CD4-positive, alpha-beta T cell treated with Interferon alpha-2 for 1 hour (primary cell): ENCODE measurements at places on chromosomes 12 and 14.

GRCh38 chr14:79605849-79606248 lies 605.5 kb downstream of the DIO2 start:
- DNase-seq, result no peak

DNA sequence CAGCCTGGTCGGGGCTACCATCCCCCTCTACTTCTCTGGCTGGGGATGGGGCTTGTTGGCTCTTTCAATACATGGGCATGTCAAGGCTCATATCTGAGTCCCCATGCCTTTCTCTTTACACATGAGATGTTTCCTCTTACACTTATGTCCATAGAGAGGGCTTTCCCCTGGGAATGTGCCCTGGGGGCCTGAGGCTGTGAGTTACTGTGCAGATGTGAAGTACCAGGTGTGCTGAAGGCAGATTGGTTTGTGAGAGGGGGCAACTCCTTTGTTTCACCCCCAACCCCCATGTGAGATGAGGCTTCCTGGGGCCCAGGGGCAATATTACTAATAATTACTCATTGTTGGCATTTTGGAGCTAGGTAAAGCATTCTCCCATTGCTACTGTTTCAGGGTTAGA lies 32.8 kb downstream of the NRXN3 start:
- DNase-seq, result no peak

DNA sequence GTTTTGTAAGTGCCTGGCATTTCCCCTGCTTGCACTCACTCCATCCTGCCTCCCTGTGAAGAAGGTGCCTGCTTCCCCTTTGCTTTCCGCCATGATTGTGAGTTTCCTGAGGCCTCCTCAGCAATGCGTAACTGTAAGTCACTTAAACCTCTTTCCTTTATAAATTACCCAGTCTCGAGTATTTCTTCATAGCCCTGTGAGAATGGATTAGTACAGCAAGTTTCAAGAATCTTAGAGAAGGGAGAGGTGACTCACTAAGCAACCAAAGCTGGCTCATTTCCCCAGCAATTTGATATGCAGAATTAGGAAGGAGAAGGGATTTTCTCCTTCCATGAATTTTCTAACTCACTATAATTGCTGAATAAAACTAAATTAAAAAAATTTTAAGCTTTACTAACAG lies 251.0 kb upstream of the FOXG1 start:
- no peak for DNase-seq

DNA sequence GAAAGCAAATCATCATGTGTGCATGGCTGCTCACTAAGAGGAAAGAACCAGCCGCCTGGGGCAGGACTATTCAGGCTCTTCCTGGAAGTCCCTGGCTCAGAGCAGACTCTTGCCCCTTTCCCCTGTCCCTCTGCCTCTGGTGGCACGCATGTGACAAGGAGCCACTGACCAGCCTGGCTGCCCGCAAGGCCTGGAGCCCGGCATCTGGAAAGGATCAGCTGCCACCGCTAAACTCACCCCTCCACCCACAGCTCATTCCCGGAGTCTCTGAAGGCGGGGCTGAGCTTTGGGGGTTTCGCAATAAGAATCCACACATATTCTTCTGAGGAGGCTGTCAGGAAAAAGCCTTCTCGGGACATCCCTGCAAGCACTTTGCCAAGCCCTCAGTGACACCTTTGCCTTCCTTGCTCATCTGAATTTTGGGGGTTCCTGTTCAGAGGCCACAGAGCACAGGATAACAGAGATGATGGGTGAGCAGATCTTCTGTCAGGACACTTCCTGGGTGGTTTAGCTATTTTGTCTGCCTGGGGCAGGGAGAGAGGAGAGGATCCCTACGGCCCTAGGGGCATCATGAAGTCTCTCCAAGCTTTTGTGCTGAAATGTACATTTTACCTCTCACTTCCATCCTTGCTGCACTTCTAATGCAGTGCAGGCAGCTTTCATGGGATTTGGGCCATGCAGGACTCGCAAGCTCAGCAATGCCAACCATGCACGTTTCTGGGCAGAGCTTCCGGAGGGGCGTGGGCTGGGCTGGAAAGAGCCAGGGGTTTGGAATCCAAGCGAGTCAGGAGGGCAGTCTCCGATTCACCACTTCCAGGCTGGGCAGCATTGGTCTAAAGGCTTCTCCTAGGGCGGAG lies 124.8 kb upstream of the MAP1LC3B2 start:
- no peak for DNase-seq

DNA sequence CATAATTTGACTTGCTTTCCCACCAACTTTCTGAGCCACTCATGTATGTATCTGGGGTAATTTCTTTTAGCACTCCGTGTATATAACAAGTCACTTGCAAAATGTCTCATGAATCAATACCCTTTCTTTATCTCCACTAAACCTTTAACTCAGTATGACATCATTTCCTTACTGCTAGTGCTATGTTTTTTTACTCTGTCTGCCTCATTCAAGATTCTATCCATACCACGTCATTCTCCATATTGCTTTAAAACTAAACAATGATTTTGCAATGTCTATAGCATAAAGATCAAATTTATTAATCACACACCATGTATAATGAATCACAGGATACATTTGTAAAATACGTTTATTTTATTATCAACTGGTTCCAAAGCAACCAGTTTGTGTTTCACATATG lies 178.2 kb downstream of the PIK3C2G start:
- DNase-seq, result no peak

DNA sequence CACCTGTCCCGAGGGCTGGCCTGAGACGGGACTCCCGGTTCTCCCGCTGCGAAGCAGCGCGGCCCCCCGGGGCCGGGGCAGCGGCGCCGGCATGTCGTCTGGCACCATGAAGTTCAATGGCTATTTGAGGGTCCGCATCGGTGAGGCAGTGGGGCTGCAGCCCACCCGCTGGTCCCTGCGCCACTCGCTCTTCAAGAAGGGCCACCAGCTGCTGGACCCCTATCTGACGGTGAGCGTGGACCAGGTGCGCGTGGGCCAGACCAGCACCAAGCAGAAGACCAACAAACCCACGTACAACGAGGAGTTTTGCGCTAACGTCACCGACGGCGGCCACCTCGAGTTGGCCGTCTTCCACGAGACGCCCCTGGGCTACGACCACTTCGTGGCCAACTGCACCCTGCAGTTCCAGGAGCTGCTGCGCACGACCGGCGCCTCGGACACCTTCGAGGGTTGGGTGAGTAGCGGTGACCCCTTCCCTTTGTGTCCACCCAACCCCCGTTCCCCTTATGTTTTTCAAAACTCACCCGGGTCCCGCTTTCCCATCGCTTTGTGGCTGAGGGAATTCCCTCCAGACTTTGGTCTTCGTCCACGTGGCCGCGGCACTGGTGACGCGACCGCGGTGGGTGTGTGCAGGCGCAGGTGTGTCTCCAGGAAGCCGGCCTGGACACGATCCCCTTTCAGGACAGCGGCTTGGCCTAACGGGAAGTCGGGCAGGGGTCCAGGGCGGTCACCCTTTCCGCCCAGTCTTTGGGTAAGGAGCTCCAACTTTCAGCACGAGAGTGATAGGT lies 826 bp downstream of the PRKCH start:
- peak; percentile 61 for DNase-seq

- DNase-seq, result no peak
Observed at GRCh38 chr14:76784266-76784874, 23.1 kb downstream of the VASH1 start.

GRCh38 chr12:127194176-127194575 lies 1072.8 kb upstream of the TMEM132C start:
- DNase-seq, result no peak

DNA sequence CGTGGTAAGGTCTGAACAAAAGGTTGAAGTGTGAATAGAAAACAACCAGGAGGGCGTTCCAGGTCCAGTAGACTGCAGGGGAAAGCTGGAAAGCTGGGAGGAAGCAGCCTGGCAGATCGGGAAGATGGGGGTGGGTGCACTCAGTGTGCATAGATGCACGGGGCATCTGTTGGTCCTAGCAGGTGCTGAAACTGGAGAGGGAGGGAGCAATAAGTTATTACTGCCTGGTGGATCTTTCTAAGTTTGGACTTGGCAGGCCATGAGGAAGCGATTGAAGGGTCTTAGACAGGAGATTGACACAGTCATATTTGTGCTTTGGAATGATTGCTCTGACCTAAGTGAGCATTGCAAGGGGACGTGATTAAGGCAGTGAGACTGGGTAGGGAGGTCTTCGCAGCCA lies 194.4 kb downstream of the EFCAB11 start:
- DNase-seq, result no peak

GRCh38 chr12:111616177-111616623 lies 17.1 kb upstream of the ATXN2 start:
- no peak for DNase-seq

DNA sequence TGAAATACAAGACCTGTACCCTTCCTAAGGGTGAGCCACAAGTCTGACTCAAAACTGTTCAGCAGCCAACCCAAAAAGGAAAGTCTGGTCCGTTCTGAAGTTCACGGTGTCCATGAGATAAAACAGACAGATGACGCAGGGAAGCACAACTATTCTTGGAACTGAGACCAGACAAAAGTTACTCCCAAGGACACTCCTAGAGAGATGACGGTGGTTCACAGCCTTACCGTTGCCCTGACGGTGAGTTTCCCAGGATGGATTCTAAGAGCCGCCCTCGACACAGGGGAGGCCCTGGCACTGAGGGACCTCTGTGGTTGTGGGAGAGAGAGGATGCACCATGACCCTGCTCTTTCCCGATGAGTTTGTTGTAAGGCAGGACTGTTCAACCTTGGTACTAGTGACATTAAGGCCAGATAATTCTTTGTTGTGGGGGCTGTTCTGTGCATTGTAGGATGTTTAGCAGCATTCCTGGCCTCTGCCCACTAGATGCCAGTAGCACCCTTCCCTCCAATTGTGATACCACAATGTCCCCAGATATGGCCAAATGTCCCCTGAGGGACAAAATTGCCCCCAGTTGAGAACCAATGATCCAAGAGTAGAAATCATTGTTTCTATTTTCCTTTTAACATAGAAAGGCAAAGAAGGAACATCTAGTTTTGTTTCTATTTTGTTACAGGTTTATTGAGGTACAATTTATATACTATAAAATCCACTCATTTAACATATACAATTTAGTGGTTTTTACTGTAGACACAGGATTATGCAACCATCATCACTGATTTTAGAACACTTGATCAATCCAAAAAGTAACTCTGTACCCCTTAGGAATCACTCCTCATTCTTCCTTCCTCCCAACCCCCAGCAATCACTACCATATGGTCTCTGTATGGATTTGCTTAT lies 23.0 kb downstream of the OR10P1 start:
- peak; percentile 26 for DNase-seq

DNA sequence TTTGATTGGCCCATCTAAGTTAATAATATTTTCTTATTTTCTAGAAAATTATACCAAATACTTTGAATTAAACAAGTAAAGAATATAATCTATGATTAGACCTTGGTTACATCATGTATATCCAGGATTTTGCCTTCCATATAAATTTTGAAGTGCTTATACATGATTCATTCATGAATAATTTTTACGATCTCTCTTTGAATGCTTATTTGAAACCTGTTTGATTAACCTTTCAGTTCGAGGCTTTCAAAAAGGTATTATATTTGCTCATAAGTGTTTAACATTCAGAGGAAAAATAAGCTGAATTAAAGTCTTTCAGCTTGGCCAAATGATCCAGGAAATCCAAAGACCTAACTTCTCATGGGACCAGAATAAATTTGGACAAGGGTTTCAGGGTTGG lies 495.2 kb upstream of the GARIN6 start:
- no peak for DNase-seq

DNA sequence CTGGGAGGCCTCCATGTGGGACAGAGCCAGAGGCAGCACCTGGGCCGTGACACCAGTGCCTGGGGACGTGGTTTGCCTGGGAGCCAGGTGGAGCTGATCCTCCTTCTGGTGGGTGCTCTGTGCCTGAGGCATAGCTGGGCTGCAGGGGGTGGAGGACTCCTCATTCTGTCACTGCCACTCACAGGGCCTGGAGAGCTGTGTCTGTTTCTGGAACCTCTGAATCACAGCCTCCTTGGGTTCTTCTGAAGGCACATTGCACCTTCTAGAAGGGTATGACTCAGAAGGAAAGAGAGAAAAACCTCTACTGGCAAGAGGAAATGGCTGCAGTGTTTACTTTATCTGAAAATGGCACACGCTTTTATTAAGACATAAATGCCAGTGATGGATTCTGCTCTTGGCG lies 659.8 kb downstream of the VRK1 start:
- no peak for DNase-seq

DNA sequence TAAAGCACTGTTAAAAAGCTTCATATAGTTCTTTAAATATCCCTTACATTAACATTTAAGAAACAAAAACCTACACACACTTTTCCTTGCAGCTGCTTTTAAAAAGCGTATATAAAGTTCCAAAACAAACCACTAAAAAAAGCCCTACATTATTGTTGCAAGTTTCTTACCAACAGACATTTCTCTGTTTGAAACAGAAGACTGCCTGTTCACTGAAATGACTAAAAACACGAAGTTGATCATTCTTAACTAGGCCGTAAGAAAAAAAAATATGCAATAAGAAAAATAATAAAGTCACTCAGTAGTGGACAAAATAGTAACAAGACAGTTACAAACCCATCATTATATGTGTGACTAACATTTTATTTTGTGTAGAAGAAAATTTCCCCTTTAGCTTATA lies 37.3 kb downstream of the KIF21A start:
- no peak for DNase-seq

DNA sequence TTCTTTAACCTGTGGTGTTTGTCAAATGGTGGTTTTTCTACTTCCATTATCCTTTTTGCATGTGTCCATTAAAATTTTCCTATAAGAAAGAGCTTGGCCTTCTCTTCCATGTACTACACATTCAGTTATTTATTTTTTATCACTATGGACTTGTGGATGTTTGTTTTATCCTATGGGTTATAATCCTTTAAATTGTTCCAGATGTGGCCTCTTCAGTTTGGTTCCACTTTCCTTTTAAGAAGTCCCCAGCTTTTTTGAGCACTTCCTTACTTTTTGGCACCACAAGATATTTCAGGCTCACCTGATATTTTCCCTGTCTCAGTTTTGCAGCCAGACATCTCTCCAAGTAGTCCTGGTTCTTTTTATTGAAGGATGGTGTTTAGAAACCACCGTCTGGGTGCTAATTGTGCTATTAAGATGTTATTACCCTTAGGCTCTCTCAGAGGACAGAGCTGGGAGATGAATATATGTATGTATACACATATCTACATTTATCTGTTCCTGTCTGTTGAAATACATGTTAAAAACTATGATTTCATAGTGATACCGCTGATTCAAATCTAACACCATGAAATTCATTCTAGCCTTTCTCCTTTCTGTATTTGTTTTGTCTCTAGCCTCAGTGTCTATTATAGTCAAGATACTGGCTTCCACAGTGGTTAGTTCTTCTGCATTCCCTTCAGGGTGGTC lies 408.5 kb upstream of the RGS6 start:
- DNase-seq, result no peak

DNA sequence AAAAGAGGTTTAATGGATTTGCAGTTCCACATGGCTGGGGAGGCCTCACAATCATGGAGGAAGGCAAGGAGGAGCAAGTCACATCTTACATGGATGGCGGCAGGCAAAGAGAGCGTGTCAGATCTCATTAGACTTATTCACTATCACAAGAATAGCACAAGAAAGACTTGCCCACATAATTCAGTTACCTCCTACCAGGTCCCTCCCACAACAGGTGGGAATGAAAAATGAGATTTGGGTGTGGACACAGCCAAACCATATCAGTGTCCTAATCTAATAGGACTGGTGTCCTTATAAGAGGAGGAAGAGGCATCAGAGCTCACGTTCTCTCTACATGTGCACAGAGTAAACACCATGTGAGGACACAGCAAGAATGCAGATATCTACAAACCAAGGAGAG lies 25.9 kb downstream of the DYRK2 start:
- no peak for DNase-seq

- DNase-seq, result no peak
Observed at GRCh38 chr14:55938249-55938791, 179.9 kb upstream of the PELI2 start.
